ENCODE measurements at places on chromosomes 2 and 18.

DNA sequence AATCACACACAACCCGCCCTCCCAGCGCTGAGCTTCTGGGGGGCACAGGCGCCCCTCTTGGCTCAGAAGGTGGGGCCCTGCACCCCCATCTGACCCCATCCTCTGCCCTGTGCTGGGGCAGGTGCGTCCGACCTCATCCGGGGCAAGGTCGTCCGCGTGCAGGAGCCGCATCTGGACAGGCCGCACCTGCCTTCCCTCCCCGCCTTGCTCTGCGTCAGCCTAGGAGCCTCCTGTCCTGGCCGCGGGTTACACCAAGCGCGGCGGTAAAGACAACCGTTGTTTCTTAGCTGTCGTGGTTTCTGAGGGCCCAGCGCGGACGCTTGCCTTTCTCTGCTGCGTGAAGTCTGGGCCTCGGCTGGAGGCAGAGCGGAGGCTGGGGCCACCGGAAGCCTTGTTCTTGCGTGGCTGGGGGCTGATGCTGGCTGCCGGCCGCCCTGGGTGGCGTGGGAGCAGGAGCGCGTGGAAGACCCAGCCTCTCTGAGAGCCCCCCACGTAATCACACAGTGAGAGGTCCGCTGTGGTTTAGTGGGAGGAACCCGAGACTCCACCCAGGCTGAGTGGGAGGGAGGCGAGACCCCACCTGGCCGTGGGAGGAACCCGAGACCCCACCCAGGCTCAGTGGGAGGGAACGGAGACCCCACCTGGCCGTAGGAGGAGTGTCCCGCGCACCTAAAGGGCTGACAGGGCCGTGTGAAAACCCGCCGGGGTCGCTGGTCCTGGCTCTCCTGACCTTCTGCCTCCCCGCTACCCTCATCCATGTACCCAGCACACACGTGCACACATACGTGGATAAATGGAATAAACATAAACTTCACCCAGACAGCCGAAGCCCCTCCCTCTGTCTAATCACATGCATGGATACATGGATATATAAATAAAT is 51.8 kb downstream of the KCNG2 start:
- no peak for DNase-seq

GRCh38 chr2:167052825-167053224 is 164.5 kb downstream of the XIRP2 start:
- DNase-seq, result no peak

GRCh38 chr2:19461504-19462255 is 103.3 kb upstream of the OSR1 start:
- DNase-seq, result no peak

DNA sequence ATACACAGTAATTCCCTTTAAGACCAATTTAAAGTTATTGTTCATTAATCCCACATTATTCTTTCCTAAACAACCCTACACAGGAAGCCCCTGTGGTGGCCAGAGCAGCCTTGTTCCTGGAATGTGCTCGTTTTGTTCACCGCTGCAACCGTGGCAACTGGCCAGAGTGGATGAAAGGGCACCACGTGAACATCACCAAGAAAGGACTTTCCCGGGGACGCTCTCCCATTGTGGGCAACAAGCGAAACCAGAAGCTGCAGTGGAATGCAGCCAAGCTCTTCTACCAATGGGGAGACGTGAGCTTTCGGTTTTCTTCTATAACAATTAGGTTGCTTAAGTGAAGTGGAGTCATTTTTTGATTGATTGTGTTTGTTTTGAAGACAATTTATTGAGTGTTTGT is 101.0 kb downstream of the UNC80 start:
- DNase-seq, result no peak

DNA sequence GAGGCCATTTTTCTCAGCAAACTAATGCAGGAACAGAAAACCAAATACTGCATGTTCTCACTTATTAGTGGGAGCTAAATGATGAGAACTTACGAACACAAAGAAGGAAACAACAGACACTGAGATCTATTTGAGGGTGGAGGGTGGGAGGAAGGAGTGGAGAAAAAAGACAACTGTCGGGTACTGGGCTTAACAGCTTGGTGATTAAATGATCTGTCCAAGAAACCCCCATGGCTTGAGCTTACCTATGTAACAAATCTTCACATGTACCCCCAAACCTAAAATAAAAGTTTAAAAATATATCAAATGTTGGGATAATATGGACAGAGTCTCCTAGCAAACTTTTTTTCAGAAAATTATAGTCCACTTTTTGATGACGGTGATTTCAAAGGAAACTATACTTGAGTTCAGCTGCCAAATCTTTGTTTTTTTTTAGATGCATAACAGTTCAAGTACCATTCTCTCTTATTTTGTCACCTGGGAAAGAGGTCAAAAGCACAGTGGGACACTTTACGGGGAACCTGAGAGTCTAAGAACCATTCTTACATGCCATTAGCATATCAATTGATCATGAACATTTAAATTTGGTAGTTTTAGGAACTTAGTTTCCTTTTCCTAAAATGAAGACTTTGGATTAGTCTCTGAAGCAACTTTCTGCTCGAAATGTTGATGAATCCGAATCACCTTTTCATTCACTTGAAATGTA is 835.0 kb downstream of the NRXN1 start:
- no peak for DNase-seq

DNA sequence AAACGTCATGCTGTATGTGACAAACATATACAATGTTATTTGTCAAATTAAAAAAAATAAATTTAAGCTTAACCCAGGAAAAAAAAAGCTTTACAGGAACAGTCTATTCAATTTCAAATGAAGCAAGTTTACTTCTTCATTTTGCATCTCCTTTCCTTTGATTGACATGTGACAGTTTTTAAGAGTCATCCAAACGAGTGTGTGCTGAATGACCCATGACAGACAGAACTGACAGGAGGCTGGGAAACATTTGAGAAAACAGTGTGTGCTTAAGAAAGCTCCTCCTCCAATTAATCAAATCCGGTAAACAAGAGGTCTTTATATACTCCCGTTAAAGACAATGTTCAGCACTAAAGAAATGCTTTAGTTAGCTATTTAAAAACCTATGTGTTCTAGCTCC is 177.7 kb downstream of the SRBD1 start:
- DNase-seq, result no peak

DNA sequence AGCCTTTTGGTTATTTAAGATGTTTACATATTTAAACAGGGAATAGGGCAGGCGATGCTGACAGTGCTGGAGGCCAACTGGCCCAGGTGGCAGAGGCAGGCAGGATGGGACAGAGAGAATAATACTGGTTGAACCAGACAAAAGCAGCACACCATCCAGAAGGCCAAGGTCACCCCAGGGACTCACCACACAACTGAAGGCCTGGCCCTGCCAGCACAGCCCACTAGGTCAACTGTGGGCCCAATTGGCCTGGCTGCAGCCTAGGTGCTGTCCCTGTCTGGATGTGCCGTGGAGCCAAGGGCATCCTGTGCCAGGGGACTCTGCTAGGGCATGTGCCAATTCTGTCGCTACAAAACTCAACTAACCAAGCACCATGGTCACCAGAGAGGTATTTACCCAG is 69.2 kb downstream of the RNF152 start:
- DNase-seq, result no peak

DNA sequence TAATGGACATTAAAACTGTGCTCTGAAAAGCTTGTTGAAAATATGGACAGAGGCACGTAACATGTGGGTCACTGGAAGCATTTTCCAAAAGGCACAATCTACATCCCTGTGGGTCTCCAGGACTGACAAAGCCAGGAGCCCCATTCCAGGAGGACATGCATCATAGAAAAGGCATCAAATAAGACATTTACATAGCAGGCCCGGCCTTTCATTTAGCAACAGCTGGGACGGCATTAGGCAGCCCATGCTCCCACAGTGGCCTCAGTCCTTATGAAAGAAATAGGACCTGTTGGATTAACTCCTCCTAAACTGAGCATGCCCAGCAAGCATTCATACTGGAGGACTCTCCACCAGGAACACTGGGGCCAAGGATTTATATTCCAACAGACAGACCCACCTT is 72.2 kb downstream of the TWIST2 start:
- DNase-seq, result no peak

DNA sequence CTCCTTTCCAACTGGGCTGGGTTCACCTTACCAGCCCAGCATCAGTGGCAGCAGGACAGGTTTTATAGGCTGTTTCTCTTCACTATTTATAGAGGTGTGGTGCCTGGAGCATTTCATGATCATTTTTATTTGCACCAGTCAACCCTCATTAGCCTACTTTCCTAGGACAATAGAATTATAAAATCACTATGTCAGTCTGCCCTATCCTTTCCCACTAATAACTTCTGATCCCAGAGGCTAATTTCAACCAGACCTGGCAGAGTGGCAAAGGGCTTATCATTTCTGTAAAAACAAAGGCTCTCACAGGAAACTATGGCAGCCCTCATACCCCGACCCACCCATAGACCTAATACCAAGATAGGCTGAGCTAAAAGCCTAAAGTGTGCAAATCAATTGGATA is 243.5 kb upstream of the TMEFF2 start:
- DNase-seq, result no peak

- no peak for DNase-seq
Observed at GRCh38 chr2:108621687-108622681, 87.7 kb downstream of the LIMS1 start.

DNA sequence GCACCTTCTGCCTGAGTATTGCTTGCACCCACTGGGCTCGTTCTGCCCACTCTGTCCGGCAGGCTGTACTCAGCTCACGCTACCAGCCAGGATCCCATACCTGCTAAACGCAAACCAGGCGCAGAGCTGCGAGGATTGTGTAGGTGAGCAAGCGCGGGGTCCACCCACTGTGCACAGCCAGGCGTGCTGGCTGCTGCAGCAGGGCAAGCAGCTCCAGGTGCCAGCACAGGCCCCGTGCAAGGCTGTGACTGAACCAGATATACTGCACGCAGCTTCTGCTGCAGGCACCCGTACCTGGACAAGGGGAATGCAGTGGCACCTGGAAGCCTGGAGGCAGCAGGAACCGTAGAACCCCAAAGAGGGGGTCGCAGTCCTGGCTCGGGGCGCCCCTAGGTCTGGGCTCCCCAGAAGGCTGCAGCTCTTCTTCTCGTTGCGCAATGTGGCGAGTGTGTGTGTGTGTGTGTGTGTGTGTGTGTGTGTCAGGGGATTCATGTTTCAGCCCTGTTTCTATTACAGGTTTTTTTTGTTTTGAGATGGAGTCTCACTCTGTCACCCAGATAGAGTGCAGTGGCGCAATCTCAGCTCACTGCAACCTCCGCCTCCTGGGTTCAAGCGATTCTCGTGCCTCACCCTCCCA is 46.1 kb upstream of the RAB1A start:
- DNase-seq, result no peak

DNA sequence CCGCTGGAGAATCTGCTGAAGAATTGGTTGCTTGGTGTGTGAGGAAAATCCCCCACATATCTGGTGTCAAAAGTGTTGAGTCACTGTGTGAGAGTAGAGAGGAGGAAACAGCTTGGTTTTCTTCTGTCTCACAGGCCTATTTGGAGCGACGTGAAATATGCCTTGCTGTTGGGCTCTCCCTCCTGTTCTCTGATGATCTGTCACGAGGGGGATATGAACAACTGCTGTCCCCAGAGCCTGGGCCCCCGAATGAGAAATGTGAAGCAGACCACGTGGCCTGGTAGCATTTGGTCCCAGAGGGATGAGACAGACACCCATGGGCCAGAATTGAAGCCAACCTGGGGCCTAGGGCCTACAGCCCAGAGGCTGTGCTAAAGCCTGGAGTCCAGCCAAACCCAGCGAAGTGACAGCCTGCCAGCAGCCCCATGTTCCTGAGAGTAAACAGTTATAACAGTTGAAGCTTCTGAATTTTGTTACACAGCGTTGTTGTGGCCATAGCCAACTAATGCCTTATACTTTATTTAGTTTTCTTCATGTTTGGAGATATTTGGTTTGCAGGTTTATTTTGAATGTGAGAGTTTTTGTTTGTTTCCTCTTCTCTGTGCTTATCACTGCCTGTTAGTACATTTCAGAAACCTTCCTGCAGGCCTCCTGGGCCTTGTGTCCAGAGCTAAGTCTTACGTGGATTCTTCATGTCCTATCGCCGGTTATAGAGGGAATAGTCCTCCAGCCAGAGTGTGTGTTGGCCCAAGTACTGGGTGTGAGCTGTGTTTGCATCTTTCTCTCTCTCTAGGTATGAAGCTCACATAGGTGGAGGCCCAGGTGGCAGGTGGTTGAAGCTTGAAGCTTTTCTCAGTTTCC is 18.7 kb upstream of the COLEC12 start:
- DNase-seq, result no peak
